ENCODE measurements at places on chromosomes 4 and X.

GRCh38 chrX:134075894-134076718 lies 90.7 kb upstream of the GPC3 start:
- no peak for DNase-seq

DNA sequence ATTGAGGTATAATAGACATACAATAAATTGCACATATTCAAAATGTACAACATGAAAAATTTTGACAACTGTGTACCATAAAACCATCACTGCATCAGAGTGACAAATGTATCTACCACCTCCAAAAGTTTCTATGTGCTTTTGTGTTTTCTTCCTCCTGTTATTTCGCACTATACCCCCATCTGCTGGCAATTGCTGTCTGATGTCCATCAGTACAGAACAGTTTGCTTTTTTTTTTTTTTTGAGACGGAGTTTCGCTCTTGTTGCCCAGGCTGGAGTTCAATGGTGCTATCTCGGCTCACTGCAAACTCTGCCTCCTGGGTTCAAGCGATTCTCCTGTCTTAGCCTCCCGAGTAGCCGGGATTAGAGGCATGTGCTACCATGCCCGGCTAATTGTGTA lies 154.3 kb upstream of the GIMD1 start:
- DNase-seq, result no peak

GRCh38 chr4:81427344-81427821 lies 44.3 kb downstream of the RASGEF1B start:
- DNase-seq, result no peak

DNA sequence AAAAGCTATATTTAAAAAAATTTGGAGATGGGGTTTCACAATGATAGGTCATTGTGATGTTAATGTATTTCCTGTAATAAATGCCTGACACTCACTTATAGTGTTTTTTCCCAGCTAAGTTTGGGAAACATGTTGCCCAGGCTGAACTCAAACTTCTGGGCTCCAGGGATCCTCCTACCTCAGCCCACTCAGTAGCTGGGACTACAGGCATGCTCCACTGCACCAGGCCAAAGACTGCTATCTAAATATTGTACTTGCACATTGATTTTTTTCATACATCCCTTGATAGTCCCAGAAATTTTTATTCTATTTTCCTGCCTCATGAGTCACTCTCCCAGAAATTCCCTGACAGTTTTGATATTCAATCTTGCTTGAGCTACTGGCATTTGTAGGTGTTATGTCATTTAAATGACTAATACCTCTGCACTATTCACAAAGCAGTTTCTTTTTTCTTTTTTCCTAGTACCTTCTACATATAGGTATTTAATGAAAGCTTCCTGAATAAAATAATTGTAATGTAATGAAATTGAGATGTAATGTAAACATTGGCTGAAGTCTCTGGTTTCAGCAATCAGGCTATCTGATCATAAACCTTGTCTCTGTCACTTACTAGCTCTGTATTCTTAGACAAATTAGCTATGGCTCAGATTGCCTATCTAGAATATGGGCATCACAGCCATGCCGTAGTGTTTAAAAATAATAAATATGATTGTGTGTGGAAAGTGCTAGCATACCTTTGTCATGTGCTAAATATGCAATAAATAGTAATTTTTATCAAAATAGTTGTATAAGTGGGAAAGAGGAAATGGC lies 1973.0 kb upstream of the AGA start:
- no peak for DNase-seq

DNA sequence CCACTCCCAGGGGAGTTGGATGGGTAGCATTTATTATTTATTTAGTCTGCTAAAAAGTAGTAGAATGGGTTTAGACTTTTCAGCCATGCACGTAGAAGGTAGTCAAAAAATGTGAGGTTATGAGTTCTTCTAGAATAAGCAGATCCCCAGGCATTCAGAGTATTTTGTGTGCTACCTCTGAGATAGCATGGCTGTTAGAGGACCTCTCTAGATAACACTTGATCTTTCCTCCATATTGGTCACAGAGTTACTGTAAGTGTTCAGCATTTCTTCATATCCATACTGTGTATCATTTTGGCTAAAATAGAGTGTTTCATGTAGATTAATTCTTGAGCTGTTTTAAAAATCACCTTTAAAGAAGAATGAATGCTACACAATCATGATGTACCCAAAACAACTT lies 58.4 kb downstream of the KLHL5 start:
- no peak for DNase-seq

- DNase-seq, result no peak
Measured at GRCh38 chr4:89009115-89009514, 47.9 kb downstream of the FAM13A start.

DNA sequence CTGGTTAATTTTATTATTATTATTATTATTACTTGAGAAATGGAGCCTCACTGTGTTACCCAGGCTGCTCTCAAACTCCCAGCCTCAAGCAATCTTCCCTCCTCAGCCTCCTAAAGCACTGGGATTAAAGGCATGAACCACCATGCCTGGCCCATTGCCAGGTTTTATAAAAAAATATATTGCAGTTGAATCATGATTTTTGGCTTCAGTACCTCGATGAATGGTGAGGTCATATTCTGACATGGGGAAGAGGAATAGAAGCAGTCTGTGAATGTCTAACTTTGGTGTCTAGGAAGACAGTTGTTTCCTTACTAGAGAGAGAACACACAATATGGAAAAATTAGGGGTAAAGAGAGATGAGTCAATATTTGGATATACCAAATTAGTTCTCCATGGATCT lies 32.0 kb downstream of the CCSER1 start:
- DNase-seq, result no peak

DNA sequence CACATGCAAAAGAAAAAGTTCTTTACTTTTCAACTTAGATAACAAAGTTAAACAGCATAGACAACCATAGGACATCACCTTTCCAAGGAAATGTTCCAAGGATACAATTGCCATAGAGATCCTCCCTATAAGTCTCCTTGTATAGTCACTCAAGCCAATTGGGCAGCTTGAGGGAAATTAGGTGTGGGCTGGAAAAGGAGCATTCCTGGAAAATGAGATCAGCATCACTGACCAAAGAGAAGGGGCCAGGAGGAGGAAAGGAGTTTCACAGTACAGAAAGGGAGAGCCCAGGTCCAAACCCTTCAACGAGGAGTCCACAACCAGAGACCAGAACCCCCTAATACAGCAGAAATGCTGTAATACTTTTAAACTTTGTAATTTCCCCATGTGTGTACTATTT lies 91.5 kb upstream of the PPARGC1A start:
- DNase-seq, result no peak

GRCh38 chrX:13697455-13697854 lies 8.5 kb downstream of the RAB9A start:
- no peak for DNase-seq

DNA sequence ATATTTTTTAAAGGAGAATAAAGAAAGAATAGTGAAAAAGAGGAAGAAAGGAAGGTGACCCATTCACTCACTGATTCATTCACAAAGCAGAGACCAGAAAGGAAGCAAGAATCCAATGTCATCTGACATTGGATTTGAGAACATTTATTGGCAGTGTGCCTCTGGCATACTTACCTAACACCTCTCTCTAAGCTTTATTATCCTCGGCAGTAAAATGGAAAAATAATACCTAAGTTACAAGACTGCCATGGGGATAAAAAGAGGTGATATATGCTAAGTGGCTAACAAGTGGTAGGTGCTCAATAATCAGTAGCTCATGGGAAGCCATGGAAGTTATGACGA lies 41.6 kb upstream of the PPARGC1A start:
- DNase-seq, result no peak

- DNase-seq, result no peak
Measured at GRCh38 chr4:1244978-1245471, 3.9 kb downstream of the CTBP1 start.

DNA sequence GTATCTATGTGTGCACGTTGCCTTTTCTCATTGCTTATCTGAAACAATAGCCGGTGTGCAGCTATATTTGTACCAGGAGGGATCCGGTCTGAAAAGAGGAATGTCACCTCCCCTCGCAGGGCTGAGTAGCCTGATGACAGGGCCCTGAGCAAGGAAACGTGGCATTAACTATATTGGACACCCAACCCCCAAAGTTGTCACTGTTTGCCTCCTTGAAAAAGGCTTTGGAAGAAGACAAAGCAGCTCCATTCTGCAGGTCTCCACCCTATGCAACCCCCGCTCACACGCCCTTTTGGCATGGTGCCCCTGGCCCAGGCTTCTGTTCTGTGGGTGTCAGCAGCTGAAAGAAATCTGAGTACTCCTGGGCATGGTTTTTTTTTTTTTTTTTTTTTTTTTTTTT lies 8.2 kb downstream of the PRRG3 start:
- DNase-seq, result no peak

- no peak for DNase-seq
Measured at GRCh38 chr4:67725132-67725531, 24.2 kb upstream of the UBA6 start.

GRCh38 chrX:17052210-17052609 lies 105.8 kb downstream of the REPS2 start:
- DNase-seq, result no peak

DNA sequence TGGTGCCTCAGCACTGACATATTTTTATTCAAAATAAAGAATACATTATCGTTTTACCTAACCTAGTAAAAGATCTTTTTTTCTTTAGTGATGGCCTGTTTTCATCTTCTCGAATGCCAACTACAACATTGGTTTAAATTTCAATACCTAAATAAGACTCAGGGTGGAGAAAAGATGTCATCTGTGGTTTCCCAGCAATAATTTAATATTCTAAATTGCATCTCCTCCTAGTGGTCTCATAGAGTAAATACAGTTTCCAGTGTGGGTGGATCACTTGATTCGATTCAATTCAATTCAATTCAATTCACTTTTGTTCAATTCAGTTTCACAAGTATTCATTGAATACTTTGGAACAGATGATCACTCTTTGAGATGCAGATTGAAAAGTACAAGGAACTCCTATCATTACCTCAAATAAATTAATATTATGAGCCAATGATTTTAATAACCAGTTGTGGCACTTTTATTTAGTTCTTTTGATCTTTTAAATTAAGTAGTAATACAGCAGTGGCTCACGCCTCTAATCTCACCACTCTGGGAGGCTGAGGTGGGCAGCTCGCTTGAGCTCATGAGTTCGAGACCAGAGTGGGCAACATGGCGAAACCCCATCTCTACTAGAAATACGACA lies 427.2 kb downstream of the FAT4 start:
- no peak for DNase-seq

- DNase-seq, result no peak
Measured at GRCh38 chr4:187724456-187724855, 271.1 kb upstream of the ZFP42 start.

- no peak for DNase-seq
Measured at GRCh38 chr4:154422152-154422551, 69.4 kb downstream of the DCHS2 start.

DNA sequence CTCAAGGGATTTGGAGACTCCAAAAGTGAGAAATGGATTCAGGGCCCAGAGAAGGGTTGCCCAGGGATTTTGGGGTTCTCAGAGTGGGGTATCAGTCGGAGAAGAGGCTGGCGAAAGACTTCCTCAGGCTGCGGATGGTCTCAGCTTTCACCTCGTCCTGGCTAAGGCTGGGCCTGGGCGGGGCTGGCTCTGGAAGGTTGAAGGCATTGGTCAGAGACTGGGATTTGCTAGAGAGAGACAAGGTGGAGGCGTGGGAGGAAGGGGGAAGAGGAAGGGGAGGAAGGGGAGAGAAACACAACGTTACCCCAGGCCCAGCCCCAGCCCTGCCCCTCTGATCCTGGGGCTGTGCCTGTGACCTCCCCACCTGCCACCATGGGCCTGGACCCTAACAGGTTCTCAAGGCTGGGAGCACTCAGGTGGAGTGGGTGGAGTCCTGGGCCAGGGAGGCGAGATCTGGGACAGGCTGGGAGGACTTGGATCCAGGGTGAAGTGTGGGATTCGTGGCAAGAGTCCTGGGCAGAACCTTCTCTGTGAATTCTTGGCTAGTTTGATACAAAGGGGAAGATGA lies 9.4 kb upstream of the TIMP1 start:
- no peak for DNase-seq

Measured in CD4-positive, alpha-beta T cell treated with Interferon gamma for 1 hour (primary cell).